ENCODE measurements at places on chromosomes 5 and 9.

DNA sequence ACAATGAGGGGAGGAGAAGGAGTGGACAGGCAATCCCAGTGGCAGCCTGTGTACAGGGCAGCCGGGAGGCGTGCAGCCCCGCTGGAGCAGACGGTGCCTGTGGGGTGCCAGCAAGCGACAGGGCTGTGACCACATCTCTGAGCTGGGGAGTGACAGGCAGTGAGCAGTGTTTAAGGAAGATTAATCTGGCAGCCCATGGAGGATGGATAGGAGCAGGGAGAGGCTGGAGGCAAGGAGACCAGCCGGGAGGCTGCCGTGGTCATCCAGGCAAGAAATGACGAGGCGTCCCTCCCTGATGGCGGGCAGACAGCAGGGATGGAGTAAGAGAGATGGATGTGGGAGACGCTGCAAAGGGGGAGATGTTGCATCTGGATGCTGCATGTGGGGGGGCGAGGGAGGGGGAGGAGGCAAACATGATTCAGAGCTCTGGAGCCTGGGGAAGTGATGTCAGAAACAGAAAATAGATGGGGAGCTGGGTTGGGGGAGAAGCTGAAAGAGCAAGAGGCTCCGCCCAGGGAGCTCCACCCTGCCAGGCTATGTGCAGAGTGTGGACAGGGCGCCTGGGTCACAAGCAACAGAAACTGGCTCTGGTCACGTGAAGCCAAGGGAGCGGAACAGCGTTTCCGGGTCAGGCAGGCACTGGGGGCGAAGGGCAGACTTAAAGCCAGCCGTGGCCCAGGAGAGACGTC lies 12.6 kb downstream of the UNC5A start:
- no peak for DNase-seq

GRCh38 chr9:121972501-121972981 lies 120.6 kb downstream of the TTLL11 start:
- DNase-seq = no peak

- DNase-seq = no peak
These were observed 87.7 kb downstream of the OSTF1 start for GRCh38 chr9:75176037-75176436.

GRCh38 chr5:43117092-43117491 lies 3.6 kb upstream of the ZNF131 start:
- DNase-seq = no peak
